Stimulated activated CD8-positive, alpha-beta memory T cell treated with anti-CD3 and anti-CD28 coated beads, Interleukin-15, amount 100 ng/mL, for 1 hour (primary cell): ENCODE measurements at places on chromosomes 5 and 9.

GRCh38 chr5:170265522-170265921 lies 32.1 kb downstream of the LCP2 start:
- no peak for DNase-seq

DNA sequence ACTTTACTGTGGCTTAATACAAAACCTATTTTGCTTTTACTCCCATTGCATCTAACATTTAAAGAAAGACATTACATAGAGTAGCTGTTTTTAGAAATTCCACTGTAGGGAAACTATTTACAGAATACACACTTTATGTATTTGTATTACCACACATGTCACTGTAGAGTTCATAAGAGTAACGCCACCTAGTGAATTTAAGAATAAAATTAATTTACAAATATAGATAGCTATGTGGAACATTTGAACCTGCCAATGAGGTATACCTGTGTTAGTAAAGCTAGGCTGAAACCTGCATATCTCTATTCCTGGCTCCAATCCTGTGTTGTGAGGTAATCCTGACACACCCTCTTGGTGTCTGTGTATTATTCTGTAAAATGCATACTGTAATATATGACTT lies 234.4 kb downstream of the MAST4 start:
- DNase-seq, result no peak

DNA sequence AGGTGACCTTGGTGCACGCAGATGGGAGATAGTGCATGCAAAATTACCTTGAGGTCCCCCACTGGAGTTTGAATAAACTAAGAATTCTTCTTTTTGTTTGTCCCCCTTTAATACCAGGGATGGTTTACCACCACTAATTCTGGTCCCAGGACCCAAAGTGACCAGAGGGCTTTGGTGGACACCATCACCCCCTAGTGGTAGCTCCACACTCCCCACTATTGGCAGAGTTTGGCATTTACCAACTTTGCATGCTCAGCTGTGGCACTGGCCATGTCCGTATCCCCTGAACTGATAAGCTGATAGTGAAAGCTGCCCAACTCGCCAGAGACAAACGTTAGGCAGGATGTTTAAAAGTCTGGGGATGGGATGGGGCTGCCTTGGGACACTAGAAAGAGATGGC lies 3.3 kb downstream of the ASTN2 start:
- no peak for DNase-seq

DNA sequence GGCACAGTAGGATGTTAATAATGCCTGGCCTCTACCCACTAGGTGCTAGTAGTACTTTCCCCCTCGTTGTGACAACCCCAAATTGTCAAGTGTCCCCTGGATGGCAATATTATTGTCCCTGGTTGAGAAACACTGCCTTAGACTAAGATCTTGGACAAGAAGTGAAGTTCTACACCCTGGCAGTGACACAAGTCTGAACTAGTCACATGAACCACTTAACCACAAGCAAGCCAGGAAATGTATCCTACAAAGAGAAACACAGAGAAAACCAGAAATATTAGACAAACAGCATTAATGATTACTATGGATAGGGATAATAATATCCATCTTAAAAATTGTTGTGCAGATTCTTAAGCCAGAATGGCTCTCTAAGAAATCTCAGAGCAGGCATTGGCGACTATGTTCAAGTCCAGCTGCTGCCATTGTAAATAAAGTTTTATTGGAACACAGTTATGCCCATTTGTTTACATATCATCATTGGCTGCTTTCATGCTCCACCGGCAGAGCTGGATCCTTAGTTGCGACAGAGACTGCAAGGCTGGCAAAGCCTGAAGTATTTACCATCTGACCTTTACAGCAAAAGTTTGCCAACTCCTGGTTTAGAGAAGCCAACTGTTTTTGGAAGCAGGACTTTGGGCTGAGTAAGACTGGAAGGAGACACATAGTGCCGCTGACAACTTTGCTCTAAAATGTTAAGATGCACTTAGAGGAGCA lies 80.8 kb downstream of the NTRK2 start:
- no peak for DNase-seq

DNA sequence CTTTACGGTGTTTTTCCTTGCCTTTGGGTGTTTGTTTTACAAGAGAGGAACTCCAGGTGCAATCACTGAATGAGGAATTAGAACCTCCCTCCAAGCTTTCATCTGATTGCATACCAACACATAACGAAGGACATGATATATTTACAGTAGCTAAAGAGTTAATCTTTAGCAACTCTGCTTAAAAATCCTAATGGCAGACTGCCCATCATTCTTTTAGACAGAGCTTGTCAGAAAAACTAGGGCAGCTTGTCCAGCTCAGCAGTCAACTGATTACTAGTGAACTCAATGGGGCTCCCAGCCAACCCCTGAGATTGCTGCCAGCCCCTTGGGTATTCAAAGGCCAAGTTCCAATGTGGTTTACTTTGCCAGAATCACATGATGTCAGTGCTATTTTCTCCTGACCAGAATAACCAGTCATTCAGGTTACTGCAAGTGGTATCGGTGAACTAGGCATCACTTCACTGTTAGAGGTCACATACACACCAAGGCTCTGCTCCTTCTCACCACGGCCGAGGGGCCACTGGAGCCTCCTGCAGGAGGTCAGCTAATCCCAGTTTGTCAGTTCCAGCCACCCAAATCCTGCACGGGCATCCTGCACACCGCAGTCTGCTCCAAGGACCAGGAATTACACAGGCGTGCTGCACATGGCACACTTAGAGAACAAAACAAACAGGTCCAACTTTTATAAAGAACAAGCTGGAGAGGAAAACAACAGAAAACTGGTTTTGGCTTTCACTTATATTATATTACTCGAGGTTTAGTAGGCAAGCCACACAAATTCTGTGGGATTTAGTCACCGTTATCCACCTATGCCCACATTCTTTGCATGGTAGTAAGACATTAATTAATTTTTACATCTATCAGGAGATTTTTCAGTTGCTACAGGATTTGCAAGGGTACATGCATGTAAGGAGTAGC lies 62.5 kb downstream of the NFIB start:
- DNase-seq, result no peak

GRCh38 chr9:34541540-34541939 lies 18.8 kb upstream of the ENHO start:
- no peak for DNase-seq

GRCh38 chr5:164013077-164013670 lies 507.8 kb downstream of the MAT2B start:
- no peak for DNase-seq

DNA sequence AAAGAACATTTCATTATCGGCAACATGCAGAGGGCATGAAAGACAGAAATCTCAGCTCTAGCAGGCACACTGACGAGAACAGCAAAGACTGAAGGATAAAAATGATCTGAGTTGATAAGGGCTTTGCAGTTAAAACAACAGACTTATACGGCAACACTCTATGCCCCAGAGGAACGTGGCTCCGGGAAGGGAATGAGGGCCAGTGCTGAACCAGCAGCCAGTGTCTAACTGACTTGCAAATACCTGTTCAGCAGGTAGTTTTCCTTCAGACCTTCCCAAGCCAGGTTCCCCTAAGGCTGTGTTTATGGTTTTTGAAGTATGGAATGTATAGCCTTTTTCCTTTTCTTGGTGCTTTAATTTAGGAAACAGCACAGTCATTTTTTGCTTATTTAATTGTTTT lies 121.3 kb upstream of the CDH18 start:
- no peak for DNase-seq

- DNase-seq, result no peak
These were observed 519 bp downstream of the HSPA5 start for GRCh38 chr9:125240649-125240999.

- no peak for DNase-seq
These were observed 10.8 kb downstream of the SH3PXD2B start for GRCh38 chr5:172443441-172444109.

GRCh38 chr9:2281031-2281802 lies 266.1 kb downstream of the SMARCA2 start:
- no peak for DNase-seq

DNA sequence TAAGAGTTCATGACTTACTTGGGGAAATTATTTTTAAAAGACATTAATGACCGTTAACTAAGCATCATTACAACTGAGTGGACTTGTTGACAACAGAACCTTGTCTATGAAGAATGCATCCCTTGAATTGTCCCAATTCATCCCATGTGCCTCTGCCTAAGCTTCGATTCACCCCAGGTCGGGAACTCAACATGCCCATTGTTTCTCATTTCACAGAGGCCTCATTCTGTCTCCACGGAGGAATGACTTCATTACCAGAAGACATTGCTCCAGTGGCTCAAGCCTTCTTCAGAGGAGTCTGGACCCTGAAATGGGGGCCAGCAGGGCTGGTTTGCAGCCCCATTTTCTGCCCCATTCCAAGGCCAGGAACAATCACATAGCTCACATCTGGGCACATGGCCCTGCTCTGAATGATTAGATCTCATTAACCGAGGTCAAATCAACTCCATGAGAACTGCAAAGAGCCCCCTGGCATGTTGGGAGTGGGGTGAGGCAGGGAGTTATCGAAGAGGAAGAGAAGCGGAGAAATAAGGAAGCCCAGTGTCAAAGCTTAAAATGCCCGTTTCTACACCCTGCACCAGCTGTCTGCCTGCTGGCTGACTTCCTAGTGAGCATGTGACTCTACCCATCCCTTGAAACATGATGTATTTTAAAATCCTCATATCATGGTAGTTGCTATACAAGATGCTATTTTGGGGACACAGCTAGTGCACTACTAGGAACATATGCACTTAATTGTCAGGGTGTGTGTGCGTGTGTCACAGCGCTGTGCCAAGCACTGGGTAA lies 137.3 kb downstream of the LHFPL2 start:
- DNase-seq, result no peak

DNA sequence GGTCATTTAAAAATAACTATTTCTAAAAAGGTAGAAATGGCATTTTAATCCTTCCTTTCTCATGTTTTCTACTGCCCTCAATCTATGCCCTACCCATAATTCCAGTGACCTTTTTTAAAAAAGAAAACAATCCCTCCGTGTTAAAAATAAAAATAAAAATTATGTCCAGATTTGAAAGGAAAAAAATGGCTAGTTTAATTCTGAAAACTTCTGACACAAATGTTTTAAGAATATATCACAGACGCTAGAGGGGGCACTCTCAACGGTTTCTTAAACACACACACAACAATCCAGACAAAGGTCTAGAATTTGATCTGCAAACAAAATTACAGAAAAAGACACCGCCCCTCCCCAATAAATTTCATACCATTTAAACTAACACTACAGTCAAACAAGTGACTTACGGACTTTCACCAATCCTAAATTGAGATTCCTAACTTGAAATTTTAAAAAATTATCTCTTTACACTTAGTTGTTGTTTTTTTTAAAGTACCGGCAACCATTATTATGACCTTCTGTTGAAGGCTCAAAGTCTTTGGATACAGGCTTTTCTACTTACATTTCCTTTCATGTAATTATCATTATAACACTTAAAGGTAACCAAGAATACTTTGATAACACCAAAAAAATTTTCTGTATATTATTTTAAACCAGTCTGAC lies 38.2 kb downstream of the CLINT1 start:
- DNase-seq, result no peak

DNA sequence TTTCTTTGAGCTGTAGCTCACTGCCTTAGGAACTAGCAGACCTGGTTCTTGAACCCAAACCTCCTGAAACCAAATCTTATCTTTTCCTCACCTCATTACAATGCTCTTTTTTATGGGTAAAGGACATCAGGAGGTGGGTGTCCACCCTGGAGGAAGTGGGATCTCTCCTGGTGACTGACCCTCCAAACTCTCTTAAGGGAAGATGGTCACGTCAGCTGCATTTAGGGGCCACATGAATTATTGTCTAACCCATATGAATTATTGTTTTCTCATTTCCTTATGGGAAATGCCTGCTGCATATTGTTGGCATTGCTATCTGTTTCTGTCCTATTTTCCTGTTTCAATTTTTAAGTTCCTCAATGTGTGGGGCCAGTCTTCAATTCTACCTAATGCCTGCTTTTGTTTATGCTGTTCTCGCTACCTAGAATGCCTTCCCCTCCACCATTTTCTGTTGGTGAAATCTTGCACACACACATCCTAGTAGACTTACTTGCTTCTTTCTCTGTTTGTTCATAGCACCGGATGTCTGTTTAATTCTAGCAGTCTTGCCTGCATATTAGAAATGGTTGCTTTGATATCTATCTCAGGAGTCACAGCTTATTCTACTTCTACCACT lies 22.0 kb upstream of the SPINK1 start:
- no peak for DNase-seq

GRCh38 chr9:70954126-70954525 lies 167.3 kb downstream of the TRPM3 start:
- DNase-seq, result no peak

- no peak for DNase-seq
These were observed 9.2 kb downstream of the ANXA1 start for GRCh38 chr9:73160868-73161267.
